ENCODE measurements at places on chromosomes 1 and 21.

DNA sequence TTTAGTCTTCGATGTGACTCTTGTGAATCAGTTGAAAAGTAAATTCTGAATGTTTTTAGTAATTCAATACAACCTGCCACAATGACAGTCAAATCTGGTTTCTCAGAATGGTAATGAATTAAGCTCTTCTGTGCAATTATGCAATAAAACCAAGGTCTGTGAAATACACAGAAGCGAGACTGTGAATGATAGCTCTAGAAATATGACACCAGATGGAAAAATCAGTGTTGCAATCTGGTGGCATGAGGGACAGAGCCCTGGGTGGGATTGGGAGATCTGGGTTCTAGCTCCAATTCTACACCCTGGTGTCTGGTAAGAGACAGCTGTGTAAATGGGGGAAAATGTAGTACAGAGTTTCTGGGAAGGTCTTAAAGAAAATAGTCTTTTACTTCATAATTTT lies 586.4 kb upstream of the ZRANB2 start:
- no peak for DNase-seq

DNA sequence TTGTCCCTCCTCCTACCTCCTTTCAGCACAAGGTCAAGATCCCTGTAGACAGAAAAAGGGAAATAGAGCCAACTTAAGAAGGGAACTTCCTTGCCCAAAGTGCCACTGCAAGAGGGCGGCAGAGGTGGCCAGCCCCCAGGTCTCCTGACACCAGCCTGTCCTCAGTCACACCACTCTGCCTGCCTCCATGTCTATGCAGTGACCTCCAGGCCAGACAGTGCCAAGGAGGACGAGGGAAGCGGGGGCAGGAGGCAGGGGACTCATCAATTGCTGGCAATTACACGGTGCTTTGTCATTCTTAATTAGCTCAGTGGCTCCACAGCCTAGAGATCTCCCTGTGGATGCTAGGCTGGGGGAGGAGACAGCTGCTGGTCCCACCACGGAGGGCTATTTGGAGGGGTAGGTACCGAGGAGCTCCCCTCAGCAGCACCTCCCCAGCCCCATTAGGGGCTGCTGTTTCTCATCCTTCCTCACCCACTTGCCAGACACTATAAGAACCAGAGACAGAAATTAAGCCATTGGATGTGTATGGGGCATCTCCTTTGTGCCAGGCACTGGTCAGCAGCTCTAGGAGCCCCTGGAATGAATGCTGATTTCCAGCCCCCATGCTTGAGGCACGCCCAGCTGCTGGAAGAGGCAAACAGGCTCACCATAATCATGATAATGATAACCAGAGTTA lies 6.1 kb upstream of the LDLRAP1 start:
- DNase-seq: no peak

GRCh38 chr1:54136963-54137533 lies 15.8 kb downstream of the CDCP2 start:
- DNase-seq: no peak

- DNase-seq: no peak
These were observed 63.0 kb downstream of the RAP1GAP start for GRCh38 chr1:21605964-21606705.

DNA sequence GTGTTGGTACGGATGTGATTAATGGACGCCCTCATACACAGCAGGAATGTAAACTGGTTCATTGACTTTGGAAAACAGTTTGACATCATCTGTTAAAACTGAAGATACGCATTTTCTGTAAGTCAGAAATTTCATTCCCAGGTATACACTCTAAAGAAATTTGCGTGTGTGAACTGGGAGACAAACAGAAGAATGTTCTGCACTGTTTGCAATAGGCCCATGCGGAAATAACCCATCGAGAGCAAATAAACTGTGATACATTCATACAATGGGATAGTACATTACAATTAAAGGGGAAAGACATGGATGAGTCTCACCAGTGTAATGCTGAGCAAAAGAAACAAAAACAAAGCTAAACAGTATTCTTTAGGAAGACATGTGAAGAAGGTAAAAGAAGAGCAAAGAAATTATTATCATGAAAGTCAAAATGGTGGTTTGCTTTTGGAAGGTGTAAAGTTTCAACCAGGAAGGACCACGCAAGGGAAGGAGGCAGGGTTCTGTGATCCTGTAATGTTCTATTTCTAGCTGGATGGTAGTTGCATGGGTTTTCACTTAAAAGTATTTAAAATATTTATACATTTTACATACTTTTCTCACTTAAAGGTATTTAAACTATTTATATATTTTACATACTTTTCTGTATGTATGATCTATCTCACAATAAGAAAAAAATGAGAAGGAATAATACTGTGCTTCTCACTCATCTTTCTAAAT lies 30.3 kb downstream of the INTS7 start:
- DNase-seq: no peak

GRCh38 chr1:246828818-246829217 lies 102.9 kb downstream of the AHCTF1 start:
- no peak for DNase-seq

GRCh38 chr1:64309431-64309831 lies 106.0 kb downstream of the UBE2U start:
- DNase-seq: no peak

DNA sequence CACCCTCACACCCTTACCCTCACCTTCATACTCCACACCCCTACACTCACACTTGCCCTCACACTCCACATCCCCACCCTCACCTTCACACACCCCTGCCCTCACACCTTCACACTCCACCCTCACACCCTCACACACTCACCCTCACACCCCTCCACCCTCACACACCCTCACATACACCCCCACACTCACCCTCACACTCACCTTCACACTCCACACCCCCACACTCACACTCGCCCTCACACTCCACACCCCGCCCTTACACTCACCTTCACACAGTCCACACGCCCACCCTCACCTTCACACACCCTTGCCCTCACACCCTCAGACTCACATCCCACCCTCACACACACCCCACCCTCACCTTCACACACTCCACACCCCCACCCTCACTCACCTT lies 43.6 kb upstream of the EDN2 start:
- DNase-seq: no peak

DNA sequence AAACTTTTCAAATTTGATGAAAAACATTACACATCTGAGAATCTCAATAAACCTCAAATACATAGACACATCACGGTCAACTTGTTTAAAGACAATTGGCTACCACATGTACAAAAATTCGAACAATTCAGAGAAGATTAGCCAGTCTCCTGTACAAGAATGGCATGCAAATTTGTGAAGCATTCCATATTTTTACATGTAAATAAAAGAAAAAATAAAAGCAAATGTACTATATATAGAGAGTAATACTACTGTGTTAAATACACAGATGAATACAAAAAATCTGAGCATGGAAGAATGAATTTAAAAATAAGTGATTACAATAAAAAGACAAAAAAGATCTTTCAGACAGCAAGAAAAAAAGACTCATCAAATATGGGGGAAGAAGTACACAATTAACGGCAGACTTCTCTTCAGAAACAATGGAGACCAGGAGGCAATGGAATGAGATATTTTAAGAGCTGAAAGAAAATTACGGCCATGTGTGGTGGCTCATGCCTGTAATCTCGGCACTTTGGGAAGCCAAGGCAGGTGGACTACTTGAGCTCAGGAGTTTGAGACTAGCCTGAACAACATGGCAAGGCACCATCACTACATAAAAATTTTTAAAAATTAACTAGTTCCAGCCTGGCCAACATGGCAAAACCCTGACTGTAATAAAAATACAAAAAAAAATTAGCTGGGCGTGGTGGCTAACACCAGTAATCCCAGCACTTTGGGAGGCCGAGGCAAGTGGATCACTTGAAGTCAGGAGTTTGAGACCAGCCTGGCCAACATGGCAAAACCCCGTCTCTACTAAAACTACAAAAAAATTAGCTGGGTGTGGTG lies 23.2 kb downstream of the HAX1 start:
- no peak for DNase-seq
